Left renal cortex interstitium (tissue), 4 donors: ENCODE measurements at places on chromosomes 11 and 22. TPM values are rescaled to one million over a fixed set of nuclear protein-coding genes. Genes with fewer than 3 reads are reported as not detected.
A peak's percentile ranks its signal among the peaks of the same experiment; 100 is the strongest.

GRCh38 chr11:18191376-18191775 lies 18.7 kb downstream of the MRGPRX4 start:
- no peak for DNase-seq

The PANX3 gene
- not detected for polyA plus RNA-seq

DNA sequence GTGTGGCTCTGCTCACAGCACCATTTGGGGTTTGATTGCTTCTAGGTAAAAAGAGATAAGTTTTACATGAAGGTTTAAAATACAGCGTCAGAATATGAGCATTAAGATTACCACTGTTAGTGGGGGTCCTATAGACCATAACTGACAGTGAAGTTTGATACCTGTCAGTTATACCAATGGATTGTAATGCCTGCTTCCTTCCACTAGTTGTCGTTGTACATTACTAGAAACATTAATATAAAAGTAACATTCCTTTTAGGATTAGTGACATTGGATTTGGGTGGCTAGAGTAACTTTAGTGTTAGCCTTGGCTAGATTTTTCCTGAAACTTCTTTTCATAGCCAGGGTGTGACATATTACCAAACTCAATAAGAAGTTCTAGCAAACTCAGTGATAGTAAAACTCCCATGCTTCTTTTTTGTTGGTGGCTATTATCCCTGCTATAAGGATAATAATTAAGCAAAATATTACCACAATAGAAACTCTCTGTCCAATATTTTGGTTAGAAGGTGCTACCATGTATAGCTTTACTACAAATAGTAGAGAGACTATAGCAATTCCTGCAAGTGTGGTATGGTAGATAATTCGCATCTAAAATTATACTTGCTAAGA lies 57.1 kb downstream of the FAM181B start:
- no peak for DNase-seq

- DNase-seq, result no peak
Measured at GRCh38 chr11:93524173-93524536, 19.0 kb downstream of the SMCO4 start.

- DNase-seq, result no peak
Measured at GRCh38 chr11:7577291-7578190, 63.7 kb downstream of the PPFIBP2 start.

DNA sequence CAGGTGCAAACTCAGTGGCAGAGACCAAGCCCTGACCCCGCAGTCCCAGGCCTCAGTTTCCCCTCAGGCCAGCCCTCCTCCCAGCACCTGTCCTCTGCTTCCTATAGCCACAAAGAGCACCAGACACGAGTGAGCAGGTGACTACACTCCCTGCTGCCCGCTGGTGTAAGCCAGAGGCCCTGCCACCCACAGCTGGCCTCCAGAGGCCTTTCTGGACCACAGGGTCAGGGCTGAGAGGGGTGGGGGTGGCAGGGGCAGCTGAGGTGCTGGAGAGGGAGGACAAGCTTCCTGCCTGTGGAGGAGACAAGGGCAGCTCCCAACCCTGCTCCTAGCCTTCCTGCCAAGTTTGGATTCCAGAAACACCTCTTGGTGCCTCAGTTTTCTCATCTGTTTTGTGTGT lies 31.3 kb upstream of the WNT7B start:
- DNase-seq, result no peak

The ANO5 gene
- polyA plus RNA-seq, result 4.6 TPM

DNA sequence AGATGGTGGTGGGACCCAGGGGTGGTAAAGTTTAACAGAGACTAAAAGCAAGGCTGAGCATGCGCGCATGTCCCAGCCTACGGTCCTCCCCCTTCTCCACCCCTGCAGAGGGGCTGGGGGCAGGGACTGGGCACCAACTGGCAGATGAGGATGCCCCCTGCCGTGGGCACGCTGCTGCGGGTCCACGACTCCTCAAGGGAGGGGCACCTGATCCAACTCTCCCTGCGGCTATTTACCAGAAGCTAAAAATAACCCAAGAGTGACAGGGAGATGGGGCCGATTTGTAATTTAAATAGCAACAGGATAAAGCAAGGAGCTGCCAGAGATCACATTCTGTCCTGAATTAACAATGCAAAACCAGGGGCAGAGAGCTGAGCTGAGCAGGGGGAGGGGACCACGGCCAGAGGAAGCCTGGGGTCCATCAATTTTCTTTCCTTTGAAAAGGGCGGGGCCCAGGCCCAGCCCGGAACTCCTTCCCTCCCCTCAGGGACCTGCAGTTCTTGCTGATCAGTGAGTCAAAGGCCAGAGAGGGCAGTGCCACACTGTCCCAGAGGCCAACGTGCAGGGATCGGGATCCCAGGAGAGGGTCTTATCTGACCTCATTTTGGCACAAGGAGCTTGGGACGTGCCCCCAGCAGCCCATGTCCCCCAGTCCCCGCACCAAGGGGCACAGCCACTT lies 8.1 kb upstream of the DGKZ start:
- no peak for DNase-seq

The OSBP gene
- polyA plus RNA-seq, result 58.7 TPM

GRCh38 chr11:37817727-37818270 lies 1219.8 kb upstream of the RAG2 start:
- DNase-seq, result no peak

DNA sequence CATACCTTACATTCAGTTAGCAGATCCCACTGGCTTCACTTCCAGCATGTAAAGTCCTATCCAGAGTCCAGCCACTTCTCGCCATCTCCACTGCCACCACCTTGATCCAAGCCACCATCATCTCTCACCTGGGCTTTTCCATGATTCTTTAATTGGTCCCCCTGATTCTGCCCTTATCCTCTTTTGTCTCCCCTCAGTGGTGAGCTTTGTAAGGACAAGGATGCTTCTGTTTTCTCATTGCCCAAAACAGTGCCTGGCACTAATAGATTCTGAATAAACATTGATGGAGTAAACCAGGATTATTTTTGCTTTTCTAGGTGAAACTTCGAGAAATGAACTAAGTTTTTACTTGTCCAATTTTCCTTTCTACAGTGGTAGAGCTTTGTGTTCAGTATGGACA lies 4.4 kb downstream of the POLA2 start:
- DNase-seq, result no peak

- peak; percentile 69 for DNase-seq
Measured at GRCh38 chr11:62707277-62707861, at the start of the genes BSCL2 and GNG3. TSS of gene BSCL2 (minus strand) at chr11:62707424. CDS start at chr11:62707195, 229 bp downstream. TSS of gene GNG3 (plus strand) at chr11:62707676. CDS start at chr11:62708296, 620 bp downstream.

GRCh38 chr11:122601141-122602125 lies 54.1 kb upstream of the UBASH3B start:
- DNase-seq, result no peak

DNA sequence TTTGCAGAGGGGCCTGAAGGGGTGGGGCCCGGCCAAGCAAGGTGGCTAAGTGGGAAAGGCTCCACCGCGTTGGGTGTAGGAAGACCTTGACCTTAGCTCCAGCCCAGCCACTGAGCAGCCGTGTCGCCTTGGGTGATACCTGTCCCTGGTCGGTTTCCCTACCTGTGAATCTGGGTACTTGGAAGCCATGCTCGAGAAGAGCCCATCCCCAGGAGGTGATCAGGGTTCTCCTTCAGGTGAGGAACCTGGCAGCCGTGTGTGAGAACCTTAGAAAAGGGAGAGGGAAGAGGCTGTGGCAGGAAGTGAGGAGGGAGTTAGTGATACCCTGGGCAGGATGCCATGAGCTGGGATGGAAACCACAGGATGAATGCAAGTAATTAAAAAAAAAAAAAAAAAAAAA lies 21.6 kb downstream of the PPARA start:
- no peak for DNase-seq

The SLC17A6 gene
- polyA plus RNA-seq, result not detected

DNA sequence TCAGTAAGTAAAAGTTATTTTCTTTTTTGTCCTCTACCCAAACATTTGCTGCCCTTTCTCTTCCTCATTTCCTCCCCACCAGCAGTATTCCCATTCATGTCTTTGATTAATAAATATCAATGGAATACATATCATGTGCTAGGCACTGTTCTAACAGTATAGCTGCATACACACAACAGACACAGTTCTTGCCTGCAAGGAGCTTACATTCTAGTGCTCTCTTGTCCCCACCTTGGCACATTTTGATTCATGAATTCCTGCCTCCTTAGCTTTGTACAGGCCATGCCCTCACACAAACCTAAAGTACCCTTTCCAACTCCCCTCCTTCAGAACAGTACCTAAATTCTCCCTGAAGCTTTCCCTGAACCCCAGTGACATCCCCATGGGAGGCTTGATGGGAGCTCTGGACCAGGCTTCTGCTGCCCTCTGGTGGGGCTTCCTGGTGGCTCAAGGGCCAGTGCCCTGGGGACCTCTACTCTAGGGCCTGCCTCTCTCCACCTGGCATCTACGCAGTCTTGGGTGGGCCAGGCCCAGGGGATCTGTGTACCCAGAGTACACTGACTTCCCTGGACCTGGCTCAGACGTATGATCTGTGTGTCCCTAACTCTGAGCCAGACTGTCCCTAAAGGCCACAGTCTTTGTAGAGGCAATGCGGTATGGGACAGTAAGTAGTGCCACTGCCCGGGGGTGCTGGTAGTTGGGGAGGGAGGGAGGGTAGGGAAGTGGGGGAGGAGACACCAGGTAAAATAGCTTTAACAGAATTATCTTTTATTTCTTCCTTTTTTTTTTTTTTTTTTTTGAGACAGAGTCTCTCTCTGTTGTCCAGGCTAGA lies 14.1 kb downstream of the RPS13 start:
- no peak for DNase-seq

DNA sequence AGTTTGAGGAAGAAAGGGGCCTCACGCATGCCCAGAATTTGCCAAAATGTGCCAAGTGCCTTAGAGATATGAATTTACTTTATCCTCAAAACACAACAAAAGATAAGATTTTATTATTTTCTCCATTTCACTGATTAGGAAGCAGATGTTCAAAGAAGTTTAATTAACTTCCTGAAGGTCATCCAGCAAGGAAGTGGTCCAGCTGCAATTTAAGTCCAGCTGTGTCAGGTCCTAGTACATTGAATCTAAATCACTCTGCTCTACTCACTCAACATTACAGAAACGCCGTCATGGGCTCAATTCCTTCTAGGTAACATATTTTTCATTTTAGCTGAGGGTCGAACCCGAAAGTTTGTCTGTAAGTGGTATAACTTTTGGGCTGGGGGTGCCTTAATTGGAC lies 115.4 kb downstream of the CCDC34 start:
- no peak for DNase-seq

DNA sequence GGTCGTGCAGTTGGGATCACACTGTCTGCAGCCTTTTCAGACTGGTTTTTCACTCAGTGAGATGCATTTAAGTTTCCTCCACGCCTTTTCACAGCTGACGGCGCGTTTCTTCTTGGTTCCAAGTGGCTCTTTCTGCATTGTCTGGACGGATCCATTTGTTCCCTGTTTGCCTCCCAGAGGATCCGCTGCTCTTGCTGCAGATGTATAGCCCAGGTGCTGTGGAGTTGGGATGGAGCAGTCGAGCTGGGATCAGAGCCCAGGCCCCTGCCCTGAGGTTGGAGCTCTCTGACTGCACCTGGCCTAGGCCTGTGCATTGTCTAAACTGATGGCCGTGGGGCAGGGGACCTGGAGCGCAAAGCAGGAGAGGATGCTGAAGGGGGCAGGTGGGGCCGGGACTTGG lies 51.6 kb downstream of the PARVB start:
- DNase-seq, result no peak

DNA sequence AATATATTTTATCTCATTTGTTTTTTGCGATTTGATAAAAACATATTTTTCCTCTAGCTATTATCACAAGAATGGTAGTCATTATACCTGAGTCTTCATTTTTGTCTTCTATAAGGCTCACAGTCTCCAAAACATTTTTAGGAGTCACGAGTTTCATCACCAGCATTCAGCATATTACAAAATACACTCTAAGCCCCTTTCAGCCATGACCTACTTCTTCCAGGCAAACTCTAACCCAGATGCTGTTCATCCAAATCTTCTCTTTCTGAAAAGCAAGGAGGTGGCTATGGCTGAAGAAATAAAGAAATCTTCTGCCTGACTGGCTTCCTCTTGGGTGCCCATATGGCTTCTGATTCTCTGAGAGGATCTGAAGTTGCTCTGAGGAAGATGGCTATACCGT lies 35.7 kb upstream of the USP47 start:
- no peak for DNase-seq

DNA sequence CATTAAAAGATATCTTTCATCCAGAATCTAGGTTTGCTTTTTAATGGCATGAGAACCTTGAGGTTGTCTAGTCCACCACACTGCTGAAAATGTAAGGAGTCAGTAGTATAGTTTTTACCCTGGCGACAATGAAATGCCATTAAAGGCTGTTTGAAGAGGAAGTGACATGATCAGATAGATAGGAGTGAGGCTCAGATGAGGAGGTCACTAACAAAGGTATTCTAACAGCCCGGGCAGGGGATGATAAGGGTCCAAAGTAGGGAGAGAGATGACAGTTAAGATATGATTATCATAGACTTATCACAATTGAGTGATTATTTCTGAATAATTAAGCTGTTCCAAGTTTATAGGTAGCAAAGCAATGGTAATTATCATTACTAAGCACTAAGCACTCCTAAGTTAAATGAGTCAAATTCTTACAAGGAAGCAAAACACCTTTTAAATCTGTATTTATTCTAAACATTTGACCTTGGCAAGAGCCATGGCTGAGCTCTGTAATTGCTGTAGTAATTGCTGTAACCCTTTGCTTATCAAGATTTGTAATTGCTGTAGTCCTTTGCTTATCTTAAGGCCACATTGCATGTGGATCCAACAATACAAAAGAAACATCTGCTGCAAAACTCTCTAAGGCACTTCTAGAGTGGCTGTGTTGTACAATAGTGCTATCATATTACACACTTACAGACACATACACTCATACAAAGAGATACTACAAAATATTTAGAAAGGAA lies 92.6 kb downstream of the ENTHD1 start:
- no peak for DNase-seq

The CABP4 gene
- 1.2 TPM for polyA plus RNA-seq

The MUC6 gene
- polyA plus RNA-seq, result 5.7 TPM

The CD3D gene
- polyA plus RNA-seq, result 0.22 TPM

The OR51I1 gene
- not detected for polyA plus RNA-seq

DNA sequence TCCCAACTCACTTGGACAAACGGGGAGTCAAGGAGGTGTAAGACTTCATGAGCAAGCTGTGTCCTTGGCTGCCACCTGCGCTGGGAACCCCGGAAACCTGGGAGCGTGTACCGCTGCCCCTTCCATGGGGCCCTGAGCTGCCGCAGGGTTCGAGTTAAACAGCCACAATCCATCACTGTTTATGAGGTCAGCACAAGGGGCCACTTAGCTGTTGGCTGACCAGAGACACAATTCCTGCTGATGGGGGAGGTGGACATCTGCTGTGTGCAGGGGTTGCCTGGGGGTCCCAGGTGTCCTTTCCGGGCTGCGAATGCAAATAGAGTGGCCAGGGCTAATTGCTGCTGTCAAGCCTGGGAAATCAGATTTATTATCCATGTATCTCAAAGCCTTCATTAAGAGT lies 549.3 kb downstream of the BRD1 start:
- no peak for DNase-seq

The OSM gene
- polyA plus RNA-seq, result 0.34 TPM

DNA sequence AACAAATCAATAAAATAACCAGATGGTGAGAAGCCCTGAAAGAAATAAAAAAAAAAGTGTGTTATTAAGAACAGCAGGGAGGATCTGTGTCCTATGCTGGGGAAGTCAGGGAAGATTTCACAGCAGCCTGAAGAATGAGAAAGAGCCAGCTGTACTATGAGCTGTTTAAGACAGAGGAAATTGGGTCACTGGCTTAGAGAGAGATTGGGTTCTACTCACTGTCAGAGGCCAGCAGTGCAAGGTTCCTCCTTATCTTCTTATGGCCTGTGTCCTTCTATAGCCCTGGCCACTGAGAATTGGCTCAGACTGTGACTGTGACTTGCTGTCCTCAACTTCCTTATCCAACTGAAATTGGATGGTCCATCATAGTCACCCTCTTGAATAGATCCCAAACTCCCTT lies 54.8 kb upstream of the FDX1 start:
- DNase-seq, result no peak

The KRTAP5-7 gene
- not detected for polyA plus RNA-seq

GRCh38 chr11:32213223-32213622 lies 122.3 kb downstream of the RCN1 start:
- DNase-seq, result no peak

The NXPE2 gene
- polyA plus RNA-seq, result 0.36 TPM

The TMPRSS5 gene
- 0.57 TPM for polyA plus RNA-seq
